ENCODE measurements at places on chromosomes 5 and 9. TPM values are rescaled to one million over a fixed set of nuclear protein-coding genes. Genes with fewer than 3 reads are reported as not detected.

DNA sequence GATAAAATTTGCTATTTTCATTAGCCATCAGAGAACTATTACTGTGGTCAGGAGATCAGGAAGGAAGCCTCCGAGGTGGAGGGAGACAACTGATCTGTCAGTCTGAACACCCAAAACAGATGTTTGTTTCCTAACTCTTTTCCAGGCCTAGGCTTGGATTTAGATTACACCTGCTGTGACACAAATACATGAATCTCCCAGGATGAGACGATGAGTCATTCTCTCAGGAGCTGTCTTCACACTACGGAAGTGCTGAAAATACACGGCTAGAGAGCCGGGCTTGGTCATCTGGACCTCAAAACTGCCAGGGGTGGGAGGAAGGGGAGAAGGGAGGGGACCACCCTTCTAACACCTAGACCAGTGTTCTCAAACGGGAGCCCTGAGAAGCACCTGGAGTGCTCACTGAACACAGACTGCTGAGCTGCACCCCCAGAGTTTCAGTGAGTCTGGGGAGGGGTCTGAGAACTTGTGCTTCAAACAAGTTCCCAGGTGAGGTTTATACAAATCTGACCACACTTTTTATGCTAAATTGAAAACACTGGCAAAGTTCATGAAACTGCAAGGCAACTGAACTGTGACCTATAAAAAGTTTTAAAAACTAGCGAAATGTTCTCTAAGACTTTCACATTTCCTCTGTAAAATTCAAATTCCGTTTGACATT is 80.3 kb upstream of the EQTN start:
- DNase-seq, result no peak

- no peak for DNase-seq
These were observed 600.7 kb upstream of the SGCD start for GRCh38 chr5:155726267-155726666.

GRCh38 chr9:37128051-37128450 is 7.7 kb downstream of the ZCCHC7 start:
- DNase-seq, result no peak

GRCh38 chr5:146425023-146425422 is 22.1 kb upstream of the TCERG1 start:
- no peak for DNase-seq

GRCh38 chr5:24789611-24790351 is 145.0 kb upstream of the CDH10 start:
- DNase-seq, result no peak

- no peak for DNase-seq
These were observed 45.6 kb downstream of the NKD2 start for GRCh38 chr5:1054018-1054798.

DNA sequence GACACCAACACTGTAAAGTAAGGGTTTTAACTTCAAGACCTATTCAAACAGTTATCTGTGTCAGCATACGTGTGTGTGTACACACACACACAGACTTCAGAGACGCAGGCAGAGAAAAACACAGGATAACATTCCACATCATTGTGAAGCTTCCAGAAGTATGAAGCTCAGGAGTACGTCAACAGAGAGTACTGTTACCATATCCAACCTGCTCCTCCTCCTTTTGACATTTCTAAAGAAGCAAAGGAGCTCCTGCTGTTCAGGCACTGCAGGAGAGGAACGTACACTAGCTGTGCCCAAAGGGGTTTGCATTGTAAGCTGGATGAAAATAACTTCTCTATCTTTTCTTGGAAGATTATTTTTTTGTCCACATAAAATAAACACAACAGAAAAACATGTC is 180.7 kb downstream of the MEF2C start:
- no peak for DNase-seq

GRCh38 chr9:26334706-26335105 is 557.9 kb downstream of the CAAP1 start:
- DNase-seq, result no peak

GRCh38 chr5:54944364-54944763 is 41.0 kb downstream of the ESM1 start:
- no peak for DNase-seq

The LPAR1 gene
- 147 TPM for total RNA-seq

The TMEM215 gene
- total RNA-seq, result not detected

The CDH18 gene
- 0.60 TPM for total RNA-seq

The BTNL9 gene
- 22.6 TPM for total RNA-seq

The TMEM252 gene
- not detected for total RNA-seq

The LRRC19 gene
- total RNA-seq, result not detected

The FAXDC2 gene
- 30.1 TPM for total RNA-seq
